ENCODE measurements at places on chromosomes 1 and 21.

DNA sequence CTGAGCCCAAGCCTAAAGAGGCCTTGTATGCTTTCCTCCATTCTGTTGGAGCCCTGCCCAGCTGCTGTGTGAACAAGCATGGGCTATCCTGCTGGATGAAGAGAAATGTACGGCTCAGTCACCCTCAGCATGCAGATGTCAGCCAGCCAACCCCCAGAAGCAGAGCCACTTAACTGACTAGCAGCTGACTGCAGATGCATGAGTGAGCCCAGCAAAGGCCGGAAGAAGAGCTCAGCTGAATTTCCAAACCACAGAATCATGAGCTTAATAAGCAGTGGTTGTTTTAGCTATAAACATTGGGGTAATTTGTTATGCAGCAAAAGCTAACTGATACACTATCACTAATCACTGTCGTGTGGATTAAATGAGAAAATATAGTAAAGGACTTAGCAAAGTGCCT lies 39.0 kb downstream of the FOXO6 start:
- DNase-seq, result no peak

DNA sequence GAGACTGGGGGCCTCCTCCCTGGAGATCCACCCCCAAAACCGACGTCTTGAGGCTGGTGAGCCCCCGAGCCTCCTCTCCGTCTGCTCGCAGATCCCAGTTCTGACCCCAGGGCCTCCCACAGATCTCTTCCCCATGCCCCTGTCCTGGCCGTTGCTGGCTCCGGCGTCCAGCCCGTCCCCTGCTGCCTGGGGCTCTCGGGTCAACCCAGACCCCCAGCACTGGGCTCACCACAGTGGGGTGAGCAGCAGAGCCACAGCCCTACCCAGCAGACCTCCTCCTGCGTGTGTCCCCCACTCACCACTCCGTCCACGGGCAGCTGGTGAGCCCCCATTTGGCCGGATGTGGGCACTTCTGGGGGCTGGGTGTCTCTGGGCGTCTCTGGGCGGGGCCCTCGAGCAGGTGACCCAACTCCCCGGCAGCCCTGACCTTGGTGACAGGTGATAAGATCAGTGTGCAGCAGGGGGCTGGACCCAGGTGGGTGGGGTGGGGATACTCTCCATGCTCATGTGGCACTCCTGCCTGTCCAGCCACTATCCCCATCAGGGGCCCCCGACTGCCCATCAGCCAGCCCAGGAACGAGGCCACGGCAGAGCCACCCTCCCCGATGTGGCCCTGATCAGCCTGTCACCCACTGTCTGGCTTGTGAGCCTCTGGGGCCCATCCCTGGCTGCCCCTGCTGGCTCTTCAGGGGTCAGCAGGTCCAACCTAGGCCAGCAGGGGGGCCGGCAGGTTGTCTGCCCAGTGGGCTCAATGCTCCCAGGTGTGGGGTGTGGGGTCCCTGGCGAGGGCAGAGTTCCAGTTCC lies 709 bp downstream of the TNFRSF14 start:
- DNase-seq, result peak; percentile 87

- no peak for DNase-seq
Observed at GRCh38 chr1:233393926-233394680, 66.6 kb downstream of the MAP3K21 start.

GRCh38 chr1:29531596-29531995 lies 295.3 kb downstream of the PTPRU start:
- DNase-seq, result no peak

DNA sequence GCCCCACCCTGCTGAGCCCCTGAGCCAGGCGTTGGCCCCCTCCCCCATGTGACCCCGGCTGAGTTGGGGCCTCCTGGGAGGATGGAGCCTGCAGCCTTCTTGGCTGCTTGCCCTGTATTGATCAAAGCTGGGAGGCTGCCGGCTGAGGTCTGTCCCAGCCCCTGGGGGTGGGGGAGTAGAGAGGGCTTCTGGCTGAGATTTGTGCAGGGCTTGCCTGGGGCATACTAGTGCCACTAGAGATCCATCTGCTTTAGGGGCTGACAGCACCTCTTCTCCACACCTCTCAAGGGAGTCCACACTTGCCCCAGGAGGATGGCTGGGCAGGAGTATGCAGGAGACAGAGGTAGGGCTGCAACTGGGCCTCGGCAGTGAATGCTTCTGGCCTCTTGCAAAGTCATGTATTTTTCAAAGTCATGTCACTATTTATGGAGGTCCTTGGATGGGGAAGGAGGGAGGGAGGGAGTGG lies 53.6 kb upstream of the SSBP3 start:
- no peak for DNase-seq

- no peak for DNase-seq
Observed at GRCh38 chr1:4108331-4108730, 208.3 kb upstream of the C1orf174 start.

DNA sequence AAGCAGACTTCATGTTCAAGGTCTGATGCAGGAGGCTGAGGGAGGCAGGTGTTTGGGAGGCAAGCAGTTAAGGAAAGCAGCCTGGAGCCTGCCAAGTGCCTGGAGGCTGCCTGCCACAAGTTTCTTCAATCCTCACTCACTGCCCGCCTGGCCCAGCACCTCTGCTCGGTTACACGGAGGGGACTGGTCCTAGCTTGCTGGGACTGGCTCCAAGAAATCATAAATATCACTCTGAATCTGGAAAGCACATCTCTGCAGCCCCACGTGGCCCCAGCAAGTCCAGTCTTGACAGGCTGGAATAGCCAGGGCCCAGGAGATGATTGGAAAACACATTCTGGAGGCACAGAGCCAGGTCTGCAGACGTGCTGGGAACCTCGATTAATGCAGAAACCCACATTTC lies 83.9 kb downstream of the BCAR3 start:
- DNase-seq, result no peak

GRCh38 chr1:244302876-244303609 lies 148.7 kb downstream of the ADSS2 start:
- DNase-seq, result no peak

DNA sequence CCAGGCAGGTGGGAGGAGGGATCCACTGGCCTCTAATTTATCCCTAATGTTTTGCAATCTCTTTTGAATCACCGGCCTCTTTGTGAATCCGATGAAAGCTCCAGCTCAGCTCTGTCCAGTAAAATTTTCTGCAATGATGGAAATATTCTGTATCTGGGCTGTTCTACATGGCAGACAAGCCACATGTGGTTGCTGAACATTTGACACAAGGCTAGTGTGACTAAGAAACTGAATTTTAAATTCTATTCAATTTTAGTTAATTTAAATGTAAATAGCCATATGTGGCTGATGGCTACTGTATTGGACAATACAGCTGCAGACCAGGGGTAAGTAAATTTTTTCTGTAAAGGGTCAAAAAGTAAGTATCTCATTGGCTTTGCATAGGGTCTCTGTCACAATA lies 135.1 kb downstream of the CSMD2 start:
- DNase-seq, result no peak

GRCh38 chr1:1000357-1001056 lies 610 bp upstream of the HES4 start:
- peak; percentile 91 for DNase-seq

DNA sequence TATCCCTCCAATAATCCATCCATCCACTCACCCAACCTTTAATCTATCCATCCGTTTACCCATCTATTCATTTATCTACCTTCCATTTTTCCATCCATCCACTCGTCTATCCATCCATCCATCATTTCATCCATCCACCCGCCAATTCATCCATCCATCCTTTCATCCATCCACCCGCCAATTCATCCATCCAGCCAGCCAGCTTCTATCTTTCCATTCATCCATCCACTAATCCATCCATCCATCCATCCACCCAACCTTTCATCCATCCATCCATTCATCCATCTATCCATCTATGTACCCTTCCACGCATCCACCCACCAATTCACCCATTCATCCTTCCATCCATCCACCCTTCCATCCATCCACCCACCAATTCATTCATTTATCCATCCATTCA lies 10.5 kb upstream of the CASZ1 start:
- DNase-seq, result no peak

DNA sequence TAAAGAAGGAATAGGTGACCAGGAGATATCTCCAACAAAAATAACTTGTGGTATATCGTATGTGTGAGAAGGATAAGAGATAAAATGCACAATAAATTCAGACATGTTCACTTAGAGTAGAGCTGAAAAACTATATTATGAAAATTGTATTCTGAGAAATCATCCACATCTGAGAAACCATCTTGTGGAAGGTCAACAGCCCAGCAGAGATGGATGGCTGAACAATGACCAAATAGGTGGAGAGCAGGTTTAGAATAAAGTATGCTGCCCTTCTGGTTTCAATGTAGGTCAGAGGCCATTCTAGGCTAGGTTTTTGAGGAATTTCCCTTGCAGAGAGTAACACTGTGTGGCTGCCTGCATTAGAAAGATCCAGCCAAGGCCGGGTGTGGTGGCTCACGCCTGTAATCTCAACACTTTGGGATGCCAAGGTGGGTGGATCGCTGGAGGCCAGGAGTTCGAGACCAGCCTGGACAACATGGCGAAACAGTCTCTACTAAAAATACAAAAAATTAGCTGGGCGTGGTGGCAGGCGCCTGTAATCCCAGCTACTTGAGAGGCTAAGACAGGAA lies 8.8 kb upstream of the UAP1 start:
- no peak for DNase-seq

DNA sequence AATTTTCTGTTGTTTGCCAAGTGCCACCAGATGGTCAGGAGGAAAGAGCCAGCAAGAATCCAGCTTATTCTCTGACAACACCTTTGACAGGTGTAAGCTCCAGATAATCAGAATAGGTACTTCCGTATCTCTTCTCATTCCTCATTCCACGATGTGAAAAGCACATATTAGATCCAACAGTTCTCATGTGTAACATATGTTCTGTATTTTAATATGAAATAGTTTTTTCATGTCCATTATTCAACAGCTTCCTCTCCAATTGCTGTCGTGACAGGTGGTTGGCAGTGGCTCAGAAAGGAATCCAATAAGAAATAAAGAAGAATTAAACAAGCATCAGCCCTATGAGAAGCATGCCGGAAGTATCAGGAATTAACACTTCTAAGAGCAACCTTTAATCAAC lies 1624.7 kb downstream of the MRPL39 start:
- DNase-seq, result no peak

DNA sequence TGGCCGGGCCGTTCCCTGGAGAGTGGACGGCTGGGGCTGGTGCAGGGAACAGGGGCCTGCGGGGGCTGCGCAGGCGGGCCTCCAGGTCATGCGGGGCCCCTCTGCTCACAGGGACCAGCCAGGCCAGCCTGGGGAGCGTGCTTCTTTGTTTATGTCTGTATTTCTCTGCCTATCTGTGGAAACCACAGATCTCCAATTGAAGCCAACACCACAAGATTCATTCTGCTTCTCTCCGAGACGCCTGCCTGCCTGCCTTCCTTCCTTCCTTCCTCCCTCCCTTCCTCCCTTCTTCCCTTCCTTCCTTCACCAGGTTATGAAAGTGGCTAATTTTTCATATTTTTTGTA lies 39.9 kb upstream of the HMGN1 start:
- DNase-seq, result no peak

- DNase-seq, result no peak
Observed at GRCh38 chr21:28993293-28993629, 584 bp upstream of the LTN1 start.

DNA sequence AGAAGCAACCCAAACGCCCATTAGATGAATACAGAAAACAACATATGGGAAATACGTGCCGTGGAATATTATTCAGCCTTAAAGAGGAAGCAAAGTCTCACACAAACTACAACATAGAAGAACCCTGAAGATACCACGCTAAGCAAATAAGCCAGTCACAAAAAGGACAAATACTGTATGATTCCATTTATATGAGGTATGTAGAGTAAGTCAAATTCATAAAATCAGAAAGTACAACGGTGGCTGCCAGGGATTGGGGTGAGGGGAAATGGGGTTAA lies 54.2 kb downstream of the SIPA1L2 start:
- no peak for DNase-seq
